ENCODE measurements at places on chromosomes 1 and 21.

GRCh38 chr1:38817267-38818174, 42.1 kb downstream of the RRAGC start:
- DNase-seq, result no peak

- DNase-seq, result no peak
Measured at GRCh38 chr1:217135569-217135915, 412.3 kb upstream of the ESRRG start.

GRCh38 chr1:22415489-22415888, 36.2 kb upstream of the ZBTB40 start:
- no peak for DNase-seq

- no peak for DNase-seq
Measured at GRCh38 chr1:26020330-26020768, 1.2 kb upstream of the EXTL1 start.

GRCh38 chr1:2457444-2457843, 18.6 kb upstream of the PLCH2 start:
- DNase-seq, result no peak

DNA sequence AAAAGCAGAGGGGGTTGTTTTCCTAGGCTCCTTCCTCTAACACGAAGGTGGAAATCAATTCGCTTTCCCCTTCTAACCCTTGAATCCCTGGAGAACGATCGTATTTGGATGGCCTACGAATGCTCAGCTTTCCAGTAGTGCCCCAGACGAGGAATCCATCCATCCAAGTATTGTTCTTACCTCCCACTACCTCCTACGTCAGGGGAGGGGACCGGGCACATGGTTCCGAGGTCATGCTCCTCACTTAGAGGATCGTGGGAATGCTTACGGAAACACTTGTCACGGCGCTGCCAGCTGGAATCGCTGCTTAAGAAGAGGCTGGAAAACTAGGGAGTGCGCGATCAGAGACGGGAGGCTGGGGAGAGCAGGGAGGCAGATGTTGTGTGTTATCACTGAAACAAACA, 47.4 kb downstream of the CAPZB start:
- DNase-seq, result no peak

DNA sequence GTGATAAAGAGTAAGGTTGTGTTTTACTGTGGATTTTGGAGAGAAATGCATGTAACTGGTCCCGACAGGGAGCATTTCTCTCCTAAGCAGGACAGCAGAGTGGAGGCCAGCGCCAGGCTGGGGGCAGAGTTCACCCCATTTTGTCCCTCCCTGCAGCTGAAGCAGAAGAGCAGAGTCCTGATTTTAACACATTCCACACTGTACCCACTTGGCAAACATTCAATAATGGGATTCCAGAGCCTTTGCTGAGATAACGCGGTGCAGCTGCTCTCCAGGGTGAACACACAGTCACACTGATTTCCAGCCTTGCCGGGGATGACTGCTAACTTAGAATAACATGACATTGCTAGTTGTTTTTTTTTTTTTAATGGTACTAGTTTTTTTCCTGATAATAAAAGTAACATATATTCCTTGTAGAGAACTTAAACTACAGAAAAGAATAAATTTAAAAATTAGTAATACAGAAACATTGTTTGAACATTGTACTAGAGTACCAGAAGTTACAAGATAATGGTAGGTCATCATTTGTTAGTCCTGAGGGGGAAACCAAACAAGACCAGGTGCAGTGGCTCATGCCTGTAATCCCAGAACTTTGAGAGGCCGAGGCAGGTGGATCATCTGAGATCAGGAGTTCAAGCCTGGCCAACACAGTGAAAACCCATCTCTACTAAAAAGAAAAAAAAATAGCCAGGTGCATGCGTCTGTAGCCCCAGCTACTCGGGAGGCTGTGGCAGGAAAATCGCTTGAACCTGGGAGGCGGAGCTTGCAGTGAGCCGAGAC, 77.2 kb downstream of the SCCPDH start:
- DNase-seq, result no peak

GRCh38 chr1:51444534-51445192, 74.4 kb downstream of the EPS15 start:
- no peak for DNase-seq

DNA sequence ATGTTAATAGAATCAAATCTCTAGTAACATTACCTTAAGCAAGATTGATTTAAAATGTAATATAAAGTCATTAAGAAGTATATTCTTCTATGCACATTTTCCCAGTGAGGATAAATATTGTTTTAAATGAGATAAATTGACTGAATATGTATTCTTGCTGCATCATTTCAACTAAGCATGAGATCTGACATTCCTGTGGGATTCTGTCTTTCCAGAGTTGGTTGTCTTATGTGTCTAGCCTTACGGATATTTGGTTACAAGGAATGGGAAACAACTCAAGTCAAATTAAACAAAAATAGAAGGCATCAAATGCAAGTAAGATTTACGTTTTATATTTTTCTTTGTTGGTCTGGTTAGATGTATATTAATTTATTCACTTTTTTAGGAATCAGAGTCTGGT, 287.5 kb downstream of the PTGER3 start:
- DNase-seq, result no peak

DNA sequence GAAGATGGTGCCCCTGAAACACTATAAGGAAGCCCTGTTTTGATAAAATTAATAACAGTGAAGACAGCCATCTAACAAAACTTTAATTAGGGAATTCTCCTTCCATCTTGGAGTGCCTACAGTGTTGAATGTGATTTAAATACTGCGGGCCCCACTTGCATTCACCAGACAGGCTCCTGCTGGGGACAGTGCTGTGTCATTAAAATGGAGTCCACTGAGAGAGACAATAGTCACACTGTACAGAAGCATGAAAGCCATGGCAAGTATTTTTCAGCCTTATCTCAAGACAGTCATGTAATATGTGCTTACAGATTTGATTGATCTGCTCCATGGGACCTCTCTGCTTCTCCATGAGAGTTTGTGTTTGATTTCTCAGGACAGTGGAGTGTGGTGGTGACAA, 29.7 kb upstream of the ZBTB18 start:
- no peak for DNase-seq
